ENCODE measurements at places on chromosomes 7 and 10.

- DNase-seq: no peak
Measured at GRCh38 chr10:124728071-124728829, 15.9 kb downstream of the FAM53B start.

DNA sequence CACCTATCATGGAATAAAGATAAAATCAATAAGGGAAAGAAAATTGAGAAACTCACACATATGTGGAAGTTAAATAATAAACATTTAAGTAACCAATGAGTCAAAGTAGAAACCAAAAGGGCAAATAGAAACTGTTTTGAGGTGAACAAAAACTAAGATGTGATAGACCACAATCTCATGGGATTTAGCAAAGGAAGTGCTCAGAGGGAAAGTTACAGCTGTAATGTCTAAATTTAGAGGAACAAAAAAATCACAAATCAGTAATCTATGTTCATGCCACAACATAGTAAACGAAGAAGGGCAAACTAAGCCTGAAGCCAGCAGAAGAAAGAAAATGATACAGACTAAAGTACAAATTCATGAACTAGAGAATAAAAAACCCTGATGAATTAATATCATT lies 16.3 kb downstream of the CYP3A4 start:
- DNase-seq: no peak

DNA sequence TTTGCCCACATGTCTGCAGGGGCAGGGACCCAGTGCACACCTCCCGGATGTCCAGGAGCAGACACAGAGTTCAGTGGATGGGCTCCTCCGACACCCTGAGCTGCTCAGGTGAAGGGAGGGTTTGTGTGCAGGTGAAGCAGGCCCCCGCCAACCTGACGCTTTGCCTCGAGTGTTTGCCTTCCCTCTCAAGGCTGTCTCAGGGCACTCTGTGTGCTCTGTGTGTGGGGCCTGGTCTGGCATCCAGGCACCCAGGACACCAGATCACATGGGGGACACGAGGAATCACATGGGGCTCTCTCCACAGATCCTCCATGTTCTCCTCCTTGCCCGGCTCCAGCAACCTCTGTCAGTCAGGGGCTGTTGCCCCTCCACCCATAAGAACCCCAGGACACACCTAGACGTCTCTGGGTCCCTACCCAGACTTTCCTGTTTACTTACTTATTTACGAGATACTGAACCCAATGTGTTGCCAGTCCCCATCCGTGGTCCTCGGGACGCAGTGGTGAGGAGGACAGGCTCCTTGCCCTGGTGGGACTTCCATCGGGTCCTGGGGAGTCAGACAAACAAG lies 99.5 kb downstream of the HTR5A start:
- no peak for DNase-seq

- no peak for DNase-seq
Measured at GRCh38 chr7:22911889-22912288, 89.2 kb upstream of the TOMM7 start.

DNA sequence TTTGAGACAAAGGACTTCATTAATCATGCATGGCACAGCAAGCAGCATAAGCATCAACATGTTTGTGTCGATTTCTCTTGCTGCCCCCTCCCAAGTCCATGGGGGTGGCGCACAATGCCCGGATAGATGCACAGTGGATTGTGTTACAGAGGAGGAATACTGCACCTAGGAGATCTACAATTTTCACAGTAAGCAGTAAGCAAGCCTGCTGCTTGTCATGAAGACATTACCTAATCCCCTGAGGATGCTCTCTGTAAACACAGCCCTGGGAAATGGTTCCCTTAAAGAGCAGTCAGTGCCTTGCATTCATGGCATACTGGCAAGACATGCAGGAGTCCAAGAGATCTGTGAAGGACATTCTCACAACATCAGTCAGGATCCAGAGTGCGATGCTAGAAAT lies 137.7 kb downstream of the ETV1 start:
- DNase-seq: no peak

DNA sequence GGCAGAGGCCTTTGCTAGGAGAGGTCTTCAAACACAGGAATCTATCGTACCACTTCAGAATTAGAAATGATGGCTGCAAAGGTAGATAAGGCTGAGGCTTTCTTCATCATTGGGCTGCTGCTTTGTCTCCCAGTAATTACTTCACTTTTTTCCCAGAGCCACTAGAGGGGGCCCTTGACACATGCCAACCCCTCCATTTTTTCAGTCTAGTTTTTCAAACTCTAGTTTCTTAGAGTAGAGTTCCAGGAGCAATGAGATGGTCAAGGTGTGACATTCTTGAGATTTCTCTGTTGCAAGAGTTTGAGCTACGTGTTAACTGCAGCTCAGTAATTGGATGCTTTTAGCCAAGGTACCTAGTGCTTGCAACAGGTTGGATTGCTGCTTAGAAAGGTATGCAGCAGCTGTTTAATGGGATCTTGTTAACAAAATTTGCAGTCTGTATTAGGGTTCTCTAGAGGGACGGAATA lies 33.8 kb upstream of the RBM20 start:
- peak; percentile 50 for DNase-seq

DNA sequence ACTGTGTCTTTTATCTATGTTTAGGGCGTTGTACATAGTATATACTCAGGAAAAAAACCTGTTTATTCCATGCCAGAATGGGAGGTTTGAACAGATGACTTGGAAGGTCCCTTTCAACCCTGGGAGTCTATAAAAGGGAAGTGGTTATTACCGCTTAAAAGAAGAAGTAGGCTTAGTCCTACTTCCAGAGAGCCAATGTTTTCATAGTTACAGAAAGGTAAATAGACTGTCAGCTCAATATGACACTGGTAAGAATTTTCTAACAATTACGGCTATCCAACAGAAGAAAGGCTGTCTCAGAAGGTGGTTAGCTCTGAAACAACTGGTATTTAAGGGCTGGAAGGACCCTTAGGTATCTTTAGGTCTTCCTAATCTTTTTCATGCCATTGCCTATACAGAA lies 1.1 kb upstream of the TFAM start:
- DNase-seq: no peak

- no peak for DNase-seq
Measured at GRCh38 chr10:84991301-84991700, 662.9 kb downstream of the CCSER2 start.

DNA sequence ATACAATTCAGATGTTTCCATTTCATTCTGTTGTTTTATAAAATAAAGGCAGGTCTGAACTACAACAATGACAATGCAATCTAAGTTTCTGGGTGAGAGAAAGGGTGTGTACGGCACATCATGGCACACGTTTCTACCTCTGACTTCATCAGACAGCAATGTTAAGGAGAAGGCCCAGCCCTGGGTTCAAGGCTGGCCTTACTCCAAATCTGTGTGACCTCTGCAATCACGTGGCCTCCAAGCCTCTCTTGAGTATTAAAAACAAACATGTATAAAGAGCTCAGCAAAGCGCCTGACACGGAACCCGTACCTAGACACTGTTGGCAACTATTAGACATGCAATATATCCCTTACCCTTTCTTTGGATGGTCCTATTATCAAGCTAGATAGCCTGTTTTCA lies 114.1 kb downstream of the LARP4B start:
- DNase-seq: no peak

DNA sequence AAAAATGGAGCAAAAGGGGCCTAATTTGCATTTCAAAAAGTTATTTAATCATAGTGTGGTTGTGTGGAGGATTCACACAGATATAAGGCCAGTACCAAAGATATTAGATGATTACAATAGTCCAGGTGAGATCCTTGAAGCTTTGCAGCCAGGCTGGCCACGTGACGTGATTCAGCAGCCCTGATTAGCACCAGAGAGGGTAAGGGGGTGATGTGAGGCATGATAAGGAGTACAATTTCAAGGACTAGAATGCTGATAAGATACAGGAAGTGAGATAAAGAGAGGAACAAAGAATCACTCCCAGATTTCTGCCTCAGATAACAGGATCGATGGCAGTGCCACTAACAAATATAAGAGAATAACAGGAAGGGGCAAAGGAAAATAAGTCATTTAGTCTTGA lies 108.4 kb upstream of the PALS2 start:
- DNase-seq: no peak

DNA sequence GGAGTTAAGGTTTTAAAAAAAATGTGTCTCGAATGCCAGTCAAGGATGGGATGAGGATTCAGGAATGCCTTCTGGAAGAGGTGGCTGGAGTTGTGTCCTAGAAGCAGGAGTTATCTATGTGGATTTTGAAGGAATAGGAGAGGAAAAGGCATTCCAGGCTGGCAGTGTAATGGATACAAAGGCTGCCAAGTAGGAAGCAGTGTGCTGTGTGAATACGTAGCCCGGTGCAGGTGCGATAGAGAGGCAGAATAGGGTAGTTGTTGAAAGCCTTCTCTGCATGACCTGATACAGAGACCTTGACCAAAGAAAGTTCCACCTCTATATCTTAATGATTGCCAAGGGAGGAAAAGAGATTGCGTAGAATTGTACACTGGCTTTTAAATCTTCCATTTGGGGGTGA lies 128.1 kb upstream of the ITGB1 start:
- no peak for DNase-seq

DNA sequence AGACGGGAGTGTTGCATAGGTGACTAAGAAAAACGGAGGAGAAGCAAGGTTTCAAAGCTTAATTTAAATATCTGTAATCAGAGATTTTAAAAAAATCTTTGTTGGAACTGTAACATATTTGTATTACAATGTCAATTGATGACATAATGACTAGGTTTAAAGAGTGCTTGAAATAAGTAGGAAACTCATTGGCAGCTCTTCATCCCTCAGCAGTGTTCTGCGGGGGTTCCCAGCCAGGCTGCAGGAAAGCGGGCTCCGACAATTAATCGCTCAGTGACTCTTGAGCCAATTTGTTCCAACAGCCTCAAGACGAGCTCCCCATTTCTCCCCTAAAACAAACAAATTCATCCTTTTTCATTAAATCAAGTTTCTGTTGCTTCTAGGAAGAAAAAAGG lies 22.6 kb downstream of the CPXM2 start:
- no peak for DNase-seq

- no peak for DNase-seq
Measured at GRCh38 chr7:21365866-21366624, 61.8 kb upstream of the SP4 start.

GRCh38 chr7:67451306-67451705 lies 454.7 kb downstream of the TYW1 start:
- DNase-seq: no peak

DNA sequence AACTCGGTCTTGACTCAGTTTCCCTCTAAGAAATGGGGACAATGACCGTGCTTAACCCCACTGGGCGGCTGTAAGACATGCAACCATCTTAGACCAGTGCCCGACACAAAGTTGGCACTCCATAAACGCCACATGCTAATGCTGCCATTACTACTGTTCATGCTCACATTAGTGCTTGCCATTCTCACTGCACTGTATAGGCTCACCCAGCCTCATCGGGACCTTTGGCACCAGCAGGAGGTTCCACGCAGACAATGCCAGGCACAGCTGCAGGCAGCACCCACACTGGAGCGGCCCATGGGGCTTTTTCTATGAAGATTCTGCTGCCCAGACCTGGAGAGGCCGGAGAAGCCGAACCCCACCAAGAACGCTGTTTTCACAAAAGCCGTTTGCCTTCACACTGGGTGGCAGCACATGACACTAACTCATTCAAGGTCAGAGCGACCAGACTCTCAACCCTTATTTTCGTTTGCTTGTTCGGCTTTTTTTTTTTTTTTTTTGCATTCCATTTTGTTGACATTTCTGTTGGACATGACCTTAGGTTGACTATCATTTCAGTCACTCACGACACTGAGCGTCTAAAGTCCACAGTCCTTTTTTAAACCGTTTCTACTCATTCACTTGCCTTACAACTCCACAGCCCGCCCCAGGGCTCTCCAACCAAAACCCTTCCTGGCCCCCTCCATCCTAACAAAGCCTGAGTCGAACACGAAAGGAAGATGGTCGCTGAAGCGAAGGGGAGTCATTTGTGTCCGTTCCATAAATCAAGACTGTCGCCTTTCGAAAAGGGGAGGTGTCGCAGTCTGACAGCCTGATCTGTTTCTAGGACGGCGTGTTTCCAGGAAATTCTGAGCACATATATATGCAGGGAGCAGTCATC lies 124.4 kb upstream of the RNF32 start:
- DNase-seq: no peak

GRCh38 chr7:73980206-73980605 lies 47.8 kb upstream of the ELN start:
- no peak for DNase-seq

GRCh38 chr7:48067475-48067874 lies 21.6 kb upstream of the UPP1 start:
- no peak for DNase-seq

GRCh38 chr10:125038637-125039036 lies 96.7 kb downstream of the ZRANB1 start:
- no peak for DNase-seq

GRCh38 chr10:110170142-110170971 lies 37.0 kb upstream of the MXI1 start:
- DNase-seq: no peak

- DNase-seq: no peak
Measured at GRCh38 chr10:48399551-48399950, 93.1 kb downstream of the MAPK8 start.

DNA sequence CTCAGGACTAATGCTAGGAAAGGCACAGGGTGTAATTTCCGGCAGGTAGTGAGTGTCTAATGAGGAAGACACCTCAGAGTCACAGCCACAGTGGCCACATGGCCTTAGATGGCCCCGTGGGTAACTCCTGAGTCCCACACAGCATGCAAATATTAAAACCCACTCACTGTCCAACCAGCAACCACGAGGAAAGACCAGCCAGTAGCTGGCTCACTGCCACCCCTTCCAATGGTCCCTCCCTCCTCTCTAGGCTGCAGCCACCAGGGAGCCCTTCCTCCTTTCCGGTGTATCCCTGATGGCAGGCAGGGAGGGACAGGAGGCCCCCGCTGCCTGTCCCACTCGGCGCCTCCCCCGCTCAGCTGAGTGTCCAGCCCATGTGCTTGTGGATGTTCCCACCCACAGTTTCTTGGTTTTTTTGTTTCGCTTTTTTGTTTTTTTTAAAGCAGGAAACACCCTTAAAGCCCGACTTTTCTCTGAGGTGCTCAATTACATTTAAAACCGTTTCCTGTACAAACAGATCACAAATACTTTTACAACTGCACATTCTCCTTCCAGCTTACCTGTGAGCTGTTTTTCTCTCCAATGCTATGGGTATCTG lies 9.2 kb downstream of the BNIP3 start:
- DNase-seq: no peak

- peak; percentile 8 for DNase-seq
Measured at GRCh38 chr10:73956476-73957359, 41.2 kb upstream of the VCL start.

DNA sequence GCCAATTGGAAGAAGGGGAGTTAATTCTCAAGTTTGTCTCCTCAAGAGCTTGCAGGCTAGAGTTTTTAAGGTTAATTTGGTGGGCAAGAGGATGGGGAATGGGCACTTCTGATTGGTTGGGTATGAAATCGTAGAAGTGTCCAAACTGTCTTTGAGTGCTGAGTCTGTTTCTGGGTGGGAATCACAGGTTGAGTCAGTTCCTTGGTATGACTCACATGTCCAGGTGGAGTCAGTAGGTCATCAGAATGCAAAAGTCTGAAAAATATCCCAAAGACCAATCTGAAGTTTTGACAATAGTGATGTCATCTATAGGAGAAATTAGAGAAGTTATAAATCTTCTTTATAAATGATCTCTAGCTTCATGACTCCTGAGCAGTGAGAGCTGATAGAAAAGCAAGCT lies 1252.2 kb downstream of the REEP3 start:
- no peak for DNase-seq

All from stimulated activated CD4-positive, alpha-beta T cell treated with anti-CD3 and anti-CD28 coated beads, Interleukin-1b, Interleukin-23, amount 100 ng/mL, for 48 hours (primary cell).